ENCODE measurements at places on chromosomes 2 and 18. TPM values are rescaled to one million over a fixed set of nuclear protein-coding genes. Genes with fewer than 3 reads are reported as not detected.

DNA sequence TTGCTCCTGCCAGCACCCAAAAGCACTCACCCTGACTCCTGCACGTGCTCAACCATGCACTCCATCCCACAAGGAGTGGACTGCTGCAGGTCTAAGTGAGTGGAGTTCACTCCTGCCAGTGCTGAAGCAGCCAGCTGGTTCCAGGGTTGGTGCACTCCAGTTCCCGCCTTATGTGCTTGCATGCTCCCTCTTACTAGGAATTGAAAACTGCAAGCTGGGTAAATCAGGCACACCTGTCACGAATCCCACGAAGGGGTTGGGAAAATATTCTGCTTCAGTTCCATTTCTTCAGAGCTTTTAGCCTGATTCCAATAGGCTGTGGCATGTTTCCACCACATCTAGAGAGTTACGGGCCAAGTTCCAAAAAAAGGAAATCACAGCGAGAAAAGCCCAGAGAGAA is 1365.5 kb upstream of the CHAC2 start:
- no peak for DNase-seq

- DNase-seq, result no peak
These were observed 94.3 kb downstream of the NFATC1 start for GRCh38 chr18:79489899-79490625.

DNA sequence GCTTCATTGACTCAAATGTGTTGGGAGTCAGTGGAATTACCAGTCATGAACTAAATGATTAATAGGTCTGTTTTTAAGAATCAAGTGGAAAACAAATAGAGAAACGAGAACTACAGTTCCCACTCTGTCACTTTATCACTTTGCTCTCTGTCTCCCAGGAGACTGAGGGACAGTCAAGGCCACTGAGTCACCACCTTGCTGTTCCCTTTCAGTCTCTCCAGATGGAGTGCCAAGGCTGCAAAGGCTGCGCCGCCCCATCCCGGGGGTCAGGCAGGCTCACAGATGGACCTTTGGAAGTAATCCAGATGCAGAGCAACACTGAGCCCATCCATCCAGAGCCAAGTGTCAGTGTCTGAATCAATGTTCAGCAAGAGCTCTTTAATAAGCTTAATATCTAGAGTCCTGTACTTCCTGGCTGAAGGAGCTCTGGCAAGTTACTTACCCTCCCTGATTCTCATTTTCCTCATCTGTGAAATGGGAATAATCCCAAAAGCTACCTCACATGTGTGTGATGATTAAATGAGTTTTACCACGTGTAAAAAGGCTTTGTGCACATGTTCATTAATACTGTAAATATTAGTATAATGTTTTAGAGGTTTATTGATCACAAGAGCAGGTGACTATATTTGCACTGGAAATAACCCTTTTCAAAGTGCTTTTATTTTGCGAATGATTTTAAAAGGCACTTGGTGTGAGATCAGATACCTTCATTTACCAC is 43.0 kb upstream of the EFEMP1 start:
- DNase-seq, result no peak

DNA sequence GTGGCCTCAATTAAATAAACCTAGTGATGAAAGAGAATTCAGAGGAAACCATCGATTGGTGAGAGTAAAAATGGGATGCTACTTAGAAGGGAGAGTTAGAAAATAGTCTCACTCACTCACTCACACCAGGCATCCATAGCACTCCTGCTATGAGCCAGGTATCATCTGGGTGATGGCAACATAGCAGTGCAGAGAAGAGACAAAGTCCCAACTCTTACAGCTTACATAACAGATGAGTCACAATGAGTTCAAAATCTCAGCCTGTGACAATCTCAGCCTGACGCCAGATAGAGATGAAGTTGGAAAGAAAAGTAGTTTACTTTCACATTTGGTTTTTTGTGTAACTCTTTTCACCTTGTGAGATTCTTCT is 55.4 kb upstream of the THOC1 start:
- DNase-seq, result no peak

The ARHGEF33 gene
- 3.0 TPM for polyA plus RNA-seq

The TWIST2 gene
- 7.6 TPM for polyA plus RNA-seq
